Motor neuron (in vitro differentiated cells): ENCODE measurements at places on chromosomes 13 and 19. TPM values are rescaled to one million over a fixed set of nuclear protein-coding genes. Genes with fewer than 3 reads are reported as not detected.

DNA sequence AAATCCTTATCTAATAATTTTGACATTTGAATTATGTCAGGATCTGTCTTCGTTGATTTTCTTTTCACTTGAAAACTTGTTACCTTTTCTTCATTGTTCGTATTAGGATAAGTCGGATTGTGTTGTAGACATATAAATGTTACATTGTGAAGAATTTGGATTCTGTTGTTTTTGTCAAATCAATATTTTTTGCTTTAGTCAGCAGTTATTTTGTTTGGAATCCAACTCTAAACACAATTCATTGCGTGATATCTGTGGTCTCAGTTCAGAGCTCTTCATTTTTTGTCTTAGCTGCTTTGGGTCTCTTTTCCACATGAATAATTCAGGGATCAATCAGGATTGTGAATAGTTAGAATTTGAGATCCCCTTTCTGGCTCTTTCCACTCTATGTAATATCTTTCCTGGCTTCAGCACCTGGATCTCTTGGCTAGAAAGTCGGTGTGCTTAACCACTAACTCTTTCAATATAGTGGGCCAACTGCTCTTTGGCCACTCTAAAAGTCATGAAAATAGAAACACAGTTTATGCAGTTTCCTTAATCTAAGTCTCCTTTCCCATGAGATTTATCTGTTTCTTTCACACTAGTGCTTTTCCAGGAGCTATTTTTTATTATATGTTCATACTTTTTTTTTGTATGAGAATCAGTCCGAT is 2494.2 kb upstream of the PCDH20 start:
- no peak for ATAC-seq

GRCh38 chr19:28210886-28211285 is 1002.1 kb downstream of the UQCRFS1 start:
- no peak for ATAC-seq

DNA sequence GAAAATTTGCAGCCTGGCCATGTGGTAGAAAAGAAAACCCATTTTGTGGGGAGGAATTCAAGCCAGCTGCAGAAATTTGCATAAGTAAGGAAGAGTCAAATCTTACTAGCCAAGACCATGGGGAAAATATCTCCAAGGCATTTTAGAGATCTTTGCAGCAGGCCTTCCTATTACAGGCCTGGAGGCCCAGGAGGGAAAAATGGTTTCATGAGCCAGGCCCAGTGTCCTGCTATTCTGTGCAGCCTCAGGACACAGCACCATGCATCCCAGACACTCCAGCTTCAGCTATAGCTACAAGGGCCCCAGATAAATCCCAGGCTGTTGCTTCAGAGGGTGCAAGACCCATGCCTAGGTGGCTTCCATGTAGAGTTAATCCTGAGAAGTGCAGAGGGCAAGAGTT is 1590.1 kb upstream of the PRR20A start:
- no peak for ATAC-seq

GRCh38 chr19:17590866-17591265 is 35.4 kb downstream of the COLGALT1 start:
- no peak for ATAC-seq

The C1QTNF9B gene
- 0.84 TPM in 1 of 2 replicates, not detected in the other for total RNA-seq

The ZNF726 gene
- 6.1 and 6.5 TPM in 2 replicates for total RNA-seq

- peak; percentile 59 for ATAC-seq
Measured at GRCh38 chr19:50427997-50428425, 4.7 kb upstream of the MYBPC2 start.

- no peak for ATAC-seq
Measured at GRCh38 chr13:62324842-62325241, 909.2 kb upstream of the PCDH20 start.

- ATAC-seq, result no peak
Measured at GRCh38 chr13:98691360-98691759, 61.1 kb downstream of the SLC15A1 start.

DNA sequence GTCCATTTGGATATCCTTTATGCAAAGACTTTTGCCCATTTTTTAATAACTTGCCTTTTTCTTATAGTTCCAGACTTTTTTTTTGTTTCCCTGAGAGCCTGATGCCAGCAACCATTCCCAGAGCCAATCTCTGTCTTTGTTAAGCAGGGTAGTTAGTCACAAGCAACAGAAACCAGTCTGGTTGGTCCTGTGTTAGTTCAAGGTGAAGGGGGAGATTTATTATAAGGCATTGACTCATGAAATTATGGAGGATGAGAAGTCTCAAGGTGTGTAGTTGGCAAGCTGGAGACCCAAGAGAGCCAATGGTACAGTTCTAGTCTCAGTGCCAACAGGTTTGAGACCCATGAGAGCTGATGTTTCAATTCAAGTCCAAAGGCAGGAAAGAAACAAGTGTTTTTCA is 33.0 kb downstream of the GPR12 start:
- ATAC-seq, result no peak

The FLT1 gene
- 0.24 and 0.38 TPM in 2 replicates for total RNA-seq

DNA sequence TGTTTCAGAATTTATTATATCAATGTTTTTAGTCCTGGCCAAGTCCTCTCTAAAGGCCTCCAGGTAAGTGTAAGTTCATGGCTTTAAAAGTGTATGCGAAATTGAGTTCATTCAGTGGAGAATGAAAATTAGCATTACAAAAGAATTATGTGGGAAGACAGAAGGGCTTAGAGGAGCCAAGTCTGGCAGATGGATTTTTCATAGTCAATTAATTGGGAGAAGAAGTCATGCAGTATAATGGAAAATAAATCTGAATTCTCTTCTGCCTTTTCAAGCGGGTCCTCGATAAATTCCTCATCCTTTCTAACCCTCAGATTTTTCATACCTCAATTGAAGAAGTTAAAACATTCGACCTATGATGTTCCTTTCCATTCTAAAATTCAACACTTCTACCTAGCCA is 394.2 kb downstream of the ITGBL1 start:
- ATAC-seq, result peak; percentile 16

The P2RY11 gene
- 3.6 and 5.7 TPM in 2 replicates for total RNA-seq

DNA sequence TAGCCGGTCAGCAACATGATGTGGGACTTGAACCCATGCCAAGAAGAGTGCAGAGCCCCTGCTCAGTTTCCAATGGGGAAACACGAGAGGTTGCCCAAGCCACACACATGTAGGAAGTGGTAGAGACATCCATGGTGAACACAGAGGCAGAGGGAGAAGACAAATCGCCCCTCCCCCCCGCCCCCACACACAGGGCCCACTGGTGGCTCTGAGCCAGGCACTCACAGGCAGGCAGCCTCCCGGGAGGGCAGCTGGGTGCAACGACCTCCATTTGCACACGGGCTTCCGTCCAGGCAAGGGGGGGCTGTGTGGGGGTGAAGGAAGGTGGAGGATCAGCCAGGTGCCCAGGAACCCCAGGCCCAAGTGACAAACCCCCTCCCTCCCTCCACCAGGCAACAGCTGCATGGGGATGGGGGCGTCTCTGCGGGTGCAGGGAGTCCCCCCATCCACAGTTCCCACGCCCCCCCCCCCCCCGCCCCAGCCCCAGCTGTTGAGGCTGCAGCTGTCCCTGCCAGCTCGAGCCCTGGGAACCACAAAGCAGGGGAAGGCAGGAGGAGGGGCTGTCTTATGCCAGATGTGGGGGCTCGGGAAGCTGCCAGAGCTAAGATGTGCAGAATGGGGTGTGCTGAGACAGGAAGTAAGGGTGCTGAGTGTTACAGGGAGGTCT is 3.4 kb downstream of the NOTCH3 start:
- no peak for ATAC-seq

DNA sequence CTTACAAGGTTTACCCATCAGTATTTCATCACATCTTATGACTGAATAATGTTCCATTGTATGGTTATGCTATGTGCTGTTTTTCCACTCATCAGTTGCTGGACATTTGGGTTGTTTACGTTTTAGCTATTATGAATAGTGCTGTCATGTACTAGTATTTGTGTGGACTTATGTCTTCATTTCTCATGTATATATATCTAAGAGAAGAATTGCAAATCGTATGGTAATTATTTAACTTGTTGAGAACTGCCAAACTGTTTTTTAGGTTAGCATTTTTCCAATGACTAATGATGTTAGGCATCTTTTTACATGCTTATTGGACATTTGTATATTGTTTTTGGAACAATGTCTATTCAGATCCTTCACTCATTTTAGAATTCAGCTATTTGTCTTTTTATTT is 368.3 kb downstream of the LMO7 start:
- no peak for ATAC-seq

DNA sequence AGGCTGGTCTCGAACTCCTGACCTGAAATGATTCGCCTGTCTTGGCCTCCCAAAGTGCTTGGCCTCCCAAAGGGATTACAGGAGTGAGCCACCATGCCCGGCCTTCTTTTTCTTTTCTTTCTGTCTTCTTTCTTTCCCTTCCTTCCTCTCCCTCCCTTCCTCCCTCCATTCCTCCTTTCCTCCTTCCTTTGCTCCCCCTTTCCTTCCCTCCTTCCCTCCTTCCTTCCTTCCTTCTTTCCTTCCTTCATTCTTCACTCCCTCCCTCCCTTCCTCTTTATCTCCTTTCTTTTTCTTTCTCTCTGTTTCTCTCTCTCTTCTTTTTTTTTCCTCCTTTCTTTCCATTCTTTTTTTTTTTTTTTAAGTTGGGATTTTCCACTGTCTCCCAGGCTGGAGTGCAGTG is 12.1 kb downstream of the C3 start:
- ATAC-seq, result no peak

DNA sequence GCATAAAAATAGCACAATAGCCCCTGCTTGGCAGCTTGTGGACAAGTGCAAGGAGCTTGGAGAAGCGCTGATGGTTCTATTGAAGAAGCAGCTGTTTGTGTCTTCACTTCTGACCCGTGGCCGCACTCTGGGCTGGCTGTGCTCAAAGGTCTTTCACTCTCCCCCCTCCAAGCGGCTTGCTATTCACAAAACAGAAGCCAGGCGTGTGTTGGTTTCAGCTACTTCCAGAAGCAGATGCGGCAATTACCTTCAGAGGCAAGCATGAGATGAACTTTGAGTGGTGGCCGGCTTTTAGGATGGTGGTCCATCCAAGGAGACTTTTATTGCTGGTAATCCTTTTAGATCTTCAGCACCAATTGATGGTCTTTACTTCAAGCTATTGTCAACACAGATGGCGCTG is 188.5 kb upstream of the ARGLU1 start:
- ATAC-seq, result no peak

The BCL3 gene
- total RNA-seq, result 1.9 and 2.2 TPM in 2 replicates

DNA sequence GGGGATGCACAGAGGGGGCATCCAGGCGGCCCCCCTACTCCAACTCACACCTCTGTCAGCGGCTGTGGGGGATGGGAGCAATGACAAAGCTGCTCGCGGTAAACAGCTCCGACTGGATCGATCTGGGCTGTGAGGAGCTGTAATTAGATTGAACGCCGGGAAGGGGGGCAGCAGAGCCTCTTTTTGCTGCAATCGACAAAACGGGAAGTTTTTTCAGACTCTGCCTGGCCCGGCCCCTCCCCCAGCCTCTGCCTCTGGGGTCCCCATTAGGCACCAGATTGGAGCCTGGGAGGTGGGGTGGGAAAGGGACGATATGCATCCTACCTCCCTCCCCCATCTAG is 16.3 kb downstream of the ONECUT3 start:
- peak; percentile 54 for ATAC-seq

GRCh38 chr13:36082396-36082795 is 48.8 kb downstream of the DCLK1 start:
- no peak for ATAC-seq

The KIR2DL4 gene
- not detected in 2 replicates for total RNA-seq

DNA sequence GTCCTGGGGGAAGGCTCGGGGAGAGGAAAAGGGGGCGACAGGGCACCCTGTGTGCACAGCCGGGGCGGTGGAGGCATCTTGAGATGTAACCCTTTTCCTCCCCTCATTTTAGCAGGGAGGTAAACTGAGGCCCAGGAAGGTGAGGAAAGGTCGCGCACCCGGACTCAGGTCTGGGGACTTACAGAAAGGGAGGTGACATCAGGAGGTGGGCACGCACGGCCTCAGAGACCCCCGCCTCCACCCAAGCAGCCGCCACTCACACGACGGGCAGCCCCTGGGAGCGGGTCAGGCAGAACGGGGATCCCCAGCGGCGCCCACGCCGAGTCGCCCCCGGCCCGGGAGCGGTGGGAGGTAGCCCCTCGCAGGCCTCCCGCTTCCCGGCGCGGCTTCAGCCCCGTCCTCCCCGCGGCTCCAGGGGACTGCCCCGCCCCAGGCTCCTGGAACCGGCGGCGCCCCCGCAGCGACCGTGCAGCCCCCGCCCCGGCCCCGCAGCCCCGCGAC is 477 bp downstream of the PIP5K1C start:
- peak; percentile 34 for ATAC-seq

The KCNRG gene
- 6.5 and 8.4 TPM in 2 replicates for total RNA-seq

DNA sequence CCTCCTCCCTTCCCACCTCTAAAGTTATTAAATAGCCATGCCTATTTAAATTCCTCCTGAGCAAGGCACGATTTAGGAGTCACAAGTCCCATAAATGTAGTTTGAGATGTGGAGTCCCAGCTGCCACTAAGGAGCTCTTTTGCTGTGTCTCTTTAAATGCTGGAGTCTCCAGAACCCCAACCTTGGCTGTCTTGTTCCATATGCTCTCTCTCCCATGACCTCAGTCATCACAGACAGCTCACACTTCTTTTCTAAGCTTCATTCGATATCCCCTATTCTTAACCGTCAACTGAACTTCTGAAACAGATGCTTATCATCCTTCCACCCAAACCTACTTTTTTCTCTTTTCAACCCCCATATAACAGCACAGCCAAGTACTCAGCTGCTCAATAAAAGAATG is 197.1 kb downstream of the VWA8 start:
- ATAC-seq, result no peak

- no peak for ATAC-seq
Measured at GRCh38 chr19:11673608-11674041, 65.1 kb downstream of the ZNF823 start.

The MAST1 gene
- total RNA-seq, result 17.8 and 23.8 TPM in 2 replicates

The ALOX5AP gene
- 0.50 and 0.93 TPM in 2 replicates for total RNA-seq

GRCh38 chr13:60509601-60510386 is 112.8 kb downstream of the TDRD3 start:
- ATAC-seq, result no peak

DNA sequence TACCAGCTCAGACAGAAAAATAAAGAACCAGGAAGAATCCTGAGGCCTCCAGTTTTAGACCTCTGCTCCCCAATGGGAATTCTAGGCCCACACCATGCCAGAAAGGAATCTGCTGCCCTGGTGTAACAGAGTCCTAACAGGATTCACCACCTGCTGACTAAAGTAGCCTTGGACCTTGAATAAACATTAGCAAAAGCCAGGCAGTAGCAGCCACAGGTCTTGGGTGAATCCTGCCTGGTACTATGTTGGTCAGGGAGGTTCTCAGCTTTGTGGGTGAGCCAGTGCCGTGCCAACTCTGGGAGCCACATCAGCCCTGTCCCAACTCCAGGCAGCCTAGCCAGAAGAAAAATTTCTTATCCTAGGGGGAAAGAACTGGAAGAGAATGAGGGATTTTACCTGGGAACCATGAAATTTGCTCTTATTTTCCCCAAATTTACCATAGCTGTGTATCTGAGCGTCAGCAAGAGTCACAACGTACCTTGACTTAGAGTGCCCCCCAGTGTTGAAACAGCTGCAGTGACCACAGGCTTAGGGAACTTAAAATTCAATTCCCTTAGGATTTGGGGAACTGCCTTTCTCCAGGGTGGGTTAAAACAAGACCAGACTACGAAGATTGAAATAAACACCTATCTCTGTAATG is 1895.6 kb upstream of the PRR20A start:
- ATAC-seq, result no peak
